IMR-90 (cell line): ENCODE measurements at places on chromosomes 6 and 20. TPM values are rescaled to one million over a fixed set of nuclear protein-coding genes. Genes with fewer than 3 reads are reported as not detected.
A peak's percentile ranks its signal among the peaks of the same experiment; 100 is the strongest.

GRCh38 chr20:9458138-9458796, 56.1 kb upstream of the LAMP5 start:
- H3K36me3 ChIP-seq: peaks cover 17% of the 10 kb centered on the region
- H3K4me3 ChIP-seq: no peak overlapping the region
- H3K4me1 ChIP-seq: peaks cover 4% of the 10 kb centered on the region

GRCh38 chr6:15791448-15792181, 128.8 kb upstream of the DTNBP1 start:
- no peaks in the 10 kb centered on the region for H3K4me1 ChIP-seq
- DNase-seq: no peak
- no peak overlapping the region for H3K27ac ChIP-seq
- no peaks in the 10 kb centered on the region for H3K36me3 ChIP-seq

- H3K4me1 ChIP-seq: no peaks in the 10 kb centered on the region
- DNase-seq: no peak
Measured at GRCh38 chr6:2403546-2403945, 158.1 kb upstream of the GMDS start.

DNA sequence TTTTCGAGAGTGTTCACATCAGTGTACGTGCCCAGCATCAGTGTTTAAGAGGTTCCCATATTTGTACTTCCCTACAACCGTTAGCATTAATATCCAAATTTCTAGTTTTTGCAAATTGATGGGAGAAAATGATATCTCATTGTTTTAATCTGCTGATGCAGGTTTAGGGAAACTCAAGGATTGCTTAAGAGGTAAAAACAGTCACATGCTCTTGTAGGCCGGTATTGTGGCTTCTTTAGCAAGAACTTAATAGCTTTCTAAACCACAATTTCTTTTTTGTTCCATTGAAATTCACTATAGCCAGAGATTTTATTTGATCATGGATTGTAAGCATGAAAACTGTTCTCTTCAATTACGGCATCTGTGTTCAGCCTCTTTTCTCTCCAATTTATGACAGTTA, 29.5 kb downstream of the BEND6 start:
- H3K4me1 ChIP-seq: no peaks in the 10 kb centered on the region
- H3K4me3 ChIP-seq: no peak overlapping the region
- H3K27me3 ChIP-seq: no peaks in the 10 kb centered on the region
- peak; percentile 60 for DNase-seq
- H3K36me3 ChIP-seq: 0 out of 2 replicates have a peak, but pooled peaks cover 1% of the 10 kb centered on the region
- no peak overlapping the region for H3K27ac ChIP-seq

CST7 gene
- not detected in 2 replicates for total RNA-seq

LY6G5C gene
- total RNA-seq: 0.18 TPM in 1 of 2 replicates, not detected in the other

BEND6 gene
- total RNA-seq: 9.7 and 10.6 TPM in 2 replicates
